Stimulated activated CD4-positive, alpha-beta T cell treated with anti-CD3 and anti-CD28 coated beads, Interleukin-12 subunit alpha, Interleukin-12 subunit beta, amount 100 ng/mL, for 4 hours (primary cell): ENCODE measurements at places on chromosomes 11 and 22.

GRCh38 chr11:69211920-69212797 lies 56.4 kb downstream of the SMIM38 start:
- no peak for DNase-seq

GRCh38 chr11:128903248-128904061 lies 12.3 kb downstream of the KCNJ5 start:
- DNase-seq: no peak

DNA sequence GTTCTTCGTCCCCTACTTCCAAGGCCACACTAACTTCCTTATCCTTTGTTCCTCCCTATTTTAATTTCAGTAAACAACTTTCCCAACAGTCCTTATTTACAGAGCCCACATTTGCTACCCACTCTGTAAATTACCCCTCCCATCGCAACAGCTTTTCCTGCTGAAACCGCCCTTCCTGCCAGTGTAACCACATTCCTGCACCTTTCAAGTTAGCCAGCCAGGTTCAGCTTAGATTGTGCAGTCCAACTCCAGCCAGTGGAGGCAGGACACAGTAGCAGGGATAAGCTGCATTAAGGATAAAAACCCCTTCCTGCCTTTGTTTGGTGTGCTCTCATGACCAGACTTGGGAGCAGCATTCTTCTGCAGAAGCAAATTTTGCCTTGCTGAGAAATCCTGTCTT lies 768.3 kb upstream of the ARHGAP42 start:
- no peak for DNase-seq

DNA sequence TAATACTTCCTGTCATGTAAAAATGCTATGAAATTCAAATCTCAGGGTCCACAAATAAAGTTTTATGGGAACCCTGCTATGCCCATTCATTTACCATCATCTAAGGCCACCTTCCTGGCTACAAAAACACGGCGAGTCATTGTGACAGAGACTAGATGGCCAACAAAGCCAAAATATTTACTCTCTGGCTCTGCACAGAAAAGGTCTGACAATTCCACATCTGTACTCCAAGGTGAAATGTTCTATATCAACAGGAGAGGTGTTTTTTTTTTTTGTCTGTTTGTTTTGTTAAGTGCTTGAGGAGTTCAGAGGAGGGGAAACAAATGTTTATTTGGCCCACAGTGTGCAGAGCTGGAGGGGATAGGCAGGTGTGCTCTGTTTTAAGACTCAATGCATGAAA lies 18.6 kb upstream of the TMA7B start:
- no peak for DNase-seq

DNA sequence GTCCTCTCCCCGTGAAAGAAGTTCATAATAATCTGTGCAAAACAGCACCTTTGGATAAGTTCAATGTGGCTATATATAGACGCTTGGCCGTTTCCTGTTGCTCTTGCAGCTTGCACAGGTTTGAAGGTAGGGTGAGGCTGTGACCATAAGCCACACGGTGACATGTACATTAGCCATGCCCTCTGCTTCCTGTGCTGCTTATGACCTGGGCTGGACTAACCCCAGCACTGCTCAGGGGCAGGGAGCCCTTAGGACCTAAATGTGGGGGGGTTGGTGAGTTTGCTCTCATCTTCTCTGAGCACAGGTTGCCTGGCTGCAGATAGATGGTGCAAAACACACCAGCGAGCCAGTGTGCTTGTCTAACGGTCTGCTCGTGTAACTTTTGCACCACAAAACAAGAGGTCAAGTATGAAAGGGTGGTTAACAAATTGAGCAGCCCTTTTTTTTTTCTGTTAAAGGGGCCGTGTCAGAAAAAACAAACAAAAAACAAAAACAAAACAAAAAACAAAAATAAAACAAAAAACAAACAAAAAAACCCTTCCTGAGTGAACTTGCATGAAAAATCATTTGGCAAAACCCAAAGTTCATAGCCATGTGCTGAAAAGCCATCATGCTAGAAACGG lies 37.3 kb downstream of the FLI1 start:
- DNase-seq: no peak

DNA sequence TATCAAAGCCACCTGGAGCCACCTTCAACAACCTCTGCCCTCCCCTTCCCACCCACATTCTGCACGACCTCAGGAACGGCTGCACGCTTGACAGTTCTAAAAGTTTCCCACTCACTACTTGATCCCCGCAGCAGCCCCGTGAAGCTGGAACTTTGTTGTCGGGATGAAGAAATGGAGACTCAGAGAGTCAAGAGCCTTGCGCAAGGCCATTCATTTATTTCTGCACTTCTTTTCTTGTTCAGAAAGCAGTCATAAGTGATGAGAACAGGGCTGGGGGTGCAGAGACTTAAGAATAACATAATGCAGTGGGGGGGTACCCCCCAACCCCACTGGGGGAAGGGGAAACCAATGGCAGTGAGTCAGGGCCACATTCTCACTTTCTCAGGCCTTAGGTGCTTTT lies 2.2 kb upstream of the ZFTA start:
- DNase-seq: no peak

DNA sequence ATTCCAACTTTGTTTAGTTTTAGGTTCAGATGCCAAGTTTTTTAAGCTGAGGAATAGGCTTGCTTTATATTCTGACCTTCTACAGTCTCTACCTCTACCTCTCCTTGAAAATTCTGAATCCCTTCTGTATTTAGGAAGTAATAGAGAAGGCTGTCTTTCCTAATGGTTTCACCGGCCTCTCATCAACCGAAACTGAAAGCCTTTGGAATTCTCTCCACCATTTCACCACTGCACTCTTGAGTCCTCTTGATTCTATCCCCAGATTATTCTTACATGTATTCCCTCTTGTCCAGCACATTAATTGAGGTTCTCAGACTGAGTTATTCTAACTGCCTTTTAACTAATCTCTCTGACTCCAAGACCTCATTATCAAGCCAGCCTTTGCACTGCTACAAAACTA lies 67.7 kb upstream of the PICALM start:
- DNase-seq: no peak

- no peak for DNase-seq
Measured at GRCh38 chr11:28833670-28834069, 725.5 kb downstream of the METTL15 start.

GRCh38 chr11:714436-714835 lies 8.4 kb downstream of the EPS8L2 start:
- no peak for DNase-seq

DNA sequence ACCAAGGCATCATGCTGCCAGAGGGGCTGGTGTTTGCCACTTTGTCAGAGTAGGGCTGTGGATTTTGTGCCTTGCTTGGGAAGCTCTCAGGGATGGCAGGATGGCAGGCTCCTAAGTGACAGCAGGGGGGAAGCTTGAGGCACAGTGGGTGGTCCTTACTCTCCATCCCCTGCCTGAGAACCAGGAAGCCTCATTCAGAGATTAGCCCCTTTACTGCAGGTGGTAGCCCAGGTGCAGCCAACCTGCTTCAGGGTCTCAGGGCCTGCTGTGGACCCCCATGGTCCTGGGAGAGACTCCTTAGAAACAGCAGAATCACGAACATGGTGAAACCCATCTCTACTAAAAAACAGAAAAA lies 8.9 kb upstream of the ST3GAL4 start:
- no peak for DNase-seq

DNA sequence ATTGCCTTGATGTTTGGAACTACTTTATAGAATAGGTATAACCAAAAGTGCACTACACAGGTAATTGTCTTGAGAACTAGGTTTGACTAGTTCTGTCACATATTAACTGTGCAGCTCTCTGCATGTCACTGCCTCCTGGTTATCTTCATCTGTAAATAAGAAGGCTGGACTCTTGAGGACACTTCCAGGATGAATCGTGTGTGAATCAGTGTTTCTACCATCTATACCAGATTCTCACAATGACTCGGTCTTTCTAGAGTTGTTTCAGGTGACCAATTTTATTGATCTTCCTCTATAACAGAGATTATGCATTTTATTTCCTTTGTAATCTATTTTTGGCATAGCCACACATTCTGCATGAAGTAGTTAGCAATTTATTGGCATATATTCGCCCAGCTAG lies 1181.0 kb upstream of the TENM4 start:
- no peak for DNase-seq

DNA sequence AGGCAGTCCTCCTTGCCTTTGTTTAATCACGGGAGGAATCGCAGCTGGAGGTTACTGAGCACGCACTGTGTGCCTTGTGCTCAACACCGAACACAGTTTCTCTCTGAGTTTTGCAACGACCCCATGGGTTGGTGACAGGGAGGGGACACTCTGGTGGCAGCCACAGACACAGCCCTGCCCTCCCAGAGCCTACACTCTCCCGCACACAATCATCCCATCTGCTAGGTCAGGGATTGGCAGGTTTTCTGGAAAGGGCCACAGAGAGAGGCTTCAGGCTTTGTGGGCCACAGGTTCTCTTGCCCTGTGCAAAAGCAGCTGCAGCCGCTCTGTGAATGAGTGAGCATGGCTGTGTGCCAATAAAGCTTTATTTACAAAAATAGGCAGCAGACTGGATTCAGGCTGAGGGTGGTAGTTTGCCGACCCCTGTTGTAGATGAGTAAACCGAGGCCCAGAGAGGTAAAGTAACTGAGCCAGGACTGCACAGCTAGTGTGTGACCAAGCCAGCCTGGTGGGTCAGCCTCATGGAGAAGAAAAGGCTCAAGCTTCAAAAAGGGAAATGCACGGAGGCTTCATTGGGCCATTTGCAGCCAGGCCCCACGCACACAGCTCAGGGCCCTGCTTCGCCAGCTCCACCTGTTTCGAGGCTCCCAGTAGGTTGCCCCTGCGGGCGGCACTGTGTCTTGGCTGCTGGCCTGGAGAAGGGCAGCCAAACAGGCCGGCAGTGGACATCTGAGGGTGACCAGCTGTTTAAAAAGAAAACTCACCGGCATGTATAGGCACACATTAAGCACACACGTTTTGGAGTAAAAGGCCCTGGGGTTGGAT lies 16.3 kb downstream of the LTO1 start:
- no peak for DNase-seq

- DNase-seq: no peak
Measured at GRCh38 chr22:23164091-23164490, 16.2 kb upstream of the BCR start.

DNA sequence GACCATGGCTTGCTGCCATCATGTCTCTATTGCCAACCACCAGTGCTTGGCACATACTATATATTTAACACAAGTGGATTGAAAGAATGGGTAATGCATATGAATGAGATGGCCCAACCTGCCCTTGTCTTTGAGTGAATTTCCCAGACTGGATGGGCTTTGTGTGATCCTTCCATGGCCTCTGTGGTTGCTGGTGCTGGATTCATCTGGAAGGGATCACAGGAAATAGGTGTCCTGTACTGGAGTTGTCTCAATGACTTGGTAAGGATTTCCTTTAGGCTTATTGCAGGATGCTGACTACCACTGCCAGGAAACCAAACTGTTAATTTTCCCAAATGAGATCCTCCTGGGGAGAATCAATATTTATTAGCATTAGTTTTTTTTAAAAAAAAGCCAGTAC lies 328.6 kb downstream of the TMEM135 start:
- DNase-seq: no peak

DNA sequence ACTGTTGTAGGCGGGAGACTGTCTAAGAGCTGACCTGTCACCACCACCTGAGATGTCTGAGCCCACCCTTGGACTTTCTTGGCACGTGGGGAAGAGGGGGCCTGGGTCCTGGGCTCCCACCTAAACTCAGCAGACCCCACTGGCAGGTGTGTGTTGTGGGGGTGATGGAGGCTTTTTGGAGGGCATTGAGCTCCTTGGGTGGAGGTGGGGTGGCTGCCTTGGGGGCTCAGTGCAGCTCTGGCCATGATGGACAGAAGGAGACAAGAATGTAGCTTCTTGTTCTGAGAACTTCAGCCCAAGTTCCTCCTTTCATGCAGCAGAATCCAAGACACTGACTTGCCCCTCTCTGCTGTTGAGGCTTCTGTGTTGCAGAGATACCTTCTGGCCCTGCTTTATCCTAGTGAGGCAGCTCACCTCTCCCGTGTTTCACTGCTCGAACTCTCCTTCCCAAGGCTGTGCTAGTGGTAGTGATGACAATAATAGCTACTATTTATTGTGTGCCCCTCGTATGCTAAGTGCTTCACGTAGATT lies 116.6 kb upstream of the OR4B1 start:
- no peak for DNase-seq

- no peak for DNase-seq
Measured at GRCh38 chr11:69092263-69092662, 43.5 kb downstream of the TPCN2 start.

DNA sequence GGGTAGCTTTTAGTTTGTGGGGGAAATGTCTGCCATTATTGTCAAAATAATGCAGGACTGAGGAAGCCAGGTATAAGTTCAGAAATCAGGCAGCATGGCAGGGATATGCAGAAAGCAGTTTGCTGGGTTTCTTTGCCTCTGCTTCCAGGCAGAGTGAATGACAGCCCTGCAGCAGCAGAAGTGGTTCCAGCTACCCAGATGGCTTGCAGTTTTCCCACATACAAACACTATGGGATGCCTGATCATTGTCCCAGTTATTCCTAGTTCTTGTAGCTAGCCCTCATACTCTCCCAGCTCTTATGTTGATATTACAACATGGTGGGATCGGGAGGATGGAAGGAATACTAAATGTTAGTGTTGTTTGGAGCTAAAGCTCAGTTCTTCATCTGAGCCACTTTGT lies 2.8 kb upstream of the DIXDC1 start:
- DNase-seq: no peak

- DNase-seq: no peak
Measured at GRCh38 chr11:95829580-95830259, 39.4 kb downstream of the CEP57 start.

- no peak for DNase-seq
Measured at GRCh38 chr22:42470366-42471082, 38.3 kb upstream of the NFAM1 start.

DNA sequence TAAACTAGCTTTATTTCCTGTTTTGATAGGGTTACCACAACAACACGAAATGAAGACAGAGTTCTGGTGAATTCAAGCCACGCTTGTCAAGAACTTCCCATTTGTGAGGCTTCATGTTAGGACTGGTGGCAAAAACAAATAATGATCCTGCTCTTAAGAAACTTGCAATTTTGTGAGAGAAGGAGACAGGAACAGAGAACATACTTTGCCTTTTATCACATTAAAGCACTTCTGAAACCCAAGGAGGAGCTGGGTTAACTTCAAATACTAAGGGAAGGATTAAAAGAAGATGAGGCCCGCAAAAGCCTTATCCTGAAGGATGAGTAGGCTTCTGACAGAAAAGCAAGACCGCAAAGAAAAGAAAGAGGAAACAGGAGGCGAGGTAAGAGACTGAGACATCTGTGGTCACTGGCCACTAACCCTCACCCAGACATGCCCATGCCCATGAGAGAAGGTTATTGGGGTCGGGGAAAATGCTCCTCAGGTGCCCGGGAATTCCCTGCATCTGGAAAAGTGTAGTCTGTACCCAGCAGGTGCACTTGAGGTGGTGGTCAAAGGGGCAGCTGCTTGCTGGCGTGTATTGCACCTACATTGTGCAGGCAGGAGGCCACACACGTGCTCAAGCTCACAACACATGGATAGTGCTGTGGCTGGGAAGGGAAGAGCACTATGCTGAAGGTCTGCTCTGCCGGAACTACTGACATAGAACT lies 50.5 kb downstream of the MAPK1 start:
- no peak for DNase-seq
